ENCODE measurements at places on chromosomes 4 and X.

- peak; percentile 79 for DNase-seq
These were observed 78.4 kb downstream of the JAKMIP1 start for GRCh38 chr4:6121941-6122340.

DNA sequence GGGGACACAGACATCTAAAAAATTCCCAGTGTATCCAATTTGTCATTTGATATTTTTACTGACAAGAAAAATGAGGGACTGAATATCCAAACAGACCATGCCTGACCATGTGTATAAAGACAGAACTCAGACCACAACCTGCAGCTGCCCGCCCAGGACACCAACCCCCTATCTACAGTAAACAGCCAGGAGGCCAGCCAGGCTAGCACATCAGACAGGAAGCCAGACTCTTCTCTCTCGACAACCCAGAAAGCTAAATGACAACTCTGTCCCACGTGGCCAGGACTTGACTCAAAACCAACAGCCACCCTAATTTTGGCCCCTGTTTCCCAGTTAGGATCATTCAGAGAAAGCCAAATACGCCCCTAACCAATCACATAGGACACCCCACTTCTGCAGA lies 15.1 kb downstream of the AFAP1 start:
- DNase-seq: no peak

GRCh38 chr4:143358923-143359643 lies 22.4 kb downstream of the GAB1 start:
- DNase-seq: no peak

- DNase-seq: no peak
These were observed 17.5 kb downstream of the STAP1 start for GRCh38 chr4:67576059-67576466.

GRCh38 chr4:17055788-17056187 lies 157.3 kb upstream of the LDB2 start:
- no peak for DNase-seq

- DNase-seq: no peak
These were observed 230.7 kb downstream of the DCLK2 start for GRCh38 chr4:150308824-150309472.

DNA sequence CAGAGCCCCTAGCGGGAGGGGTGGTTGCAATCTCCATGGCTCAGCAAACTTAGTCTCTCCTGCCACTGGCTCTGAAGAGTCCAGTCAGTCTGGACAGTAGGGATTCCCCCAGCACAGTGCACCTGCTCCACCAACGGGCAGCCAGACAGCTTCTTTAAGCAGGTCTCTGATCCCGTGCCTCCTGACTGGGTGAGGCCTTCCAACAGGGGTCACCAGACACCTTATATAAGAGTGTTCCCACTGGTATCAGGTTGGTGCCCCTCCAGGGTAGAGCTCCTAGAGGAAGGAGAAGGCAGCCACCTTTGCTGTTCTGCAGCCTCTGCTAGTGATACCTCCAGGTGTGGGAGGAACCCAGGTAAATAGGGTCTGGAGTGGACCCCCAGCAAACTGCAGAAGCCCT lies 1393.4 kb downstream of the STIM2 start:
- DNase-seq: no peak

DNA sequence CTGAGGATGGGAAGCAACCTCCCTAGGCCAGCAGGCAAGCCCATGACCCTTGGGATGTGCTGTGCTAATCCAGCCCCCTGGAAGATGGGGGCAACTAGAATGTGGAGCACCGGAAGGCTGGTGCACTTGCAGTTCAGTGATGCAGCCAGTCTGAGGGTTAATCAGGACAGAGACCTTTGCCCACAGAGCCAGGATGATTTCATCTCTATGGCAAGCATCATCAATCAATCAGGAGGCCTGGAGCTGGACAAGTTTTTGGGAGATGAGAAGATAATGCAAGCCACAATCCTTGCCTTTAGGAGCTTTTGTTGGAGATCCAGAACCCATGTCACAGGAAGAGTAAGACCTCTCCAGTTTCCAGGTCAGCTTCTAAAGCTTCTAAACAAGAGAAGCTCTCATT lies 15.4 kb upstream of the MSN start:
- no peak for DNase-seq

GRCh38 chr4:74546057-74546456 lies 101.1 kb downstream of the AREG start:
- DNase-seq: no peak

- peak; percentile 90 for DNase-seq
These were observed 861 bp downstream of the SEC24D start for GRCh38 chr4:118834960-118835569.

GRCh38 chrX:123964156-123964834 lies 2.8 kb downstream of the STAG2 start:
- no peak for DNase-seq

GRCh38 chr4:153074486-153074885 lies 129.8 kb upstream of the TRIM2 start:
- no peak for DNase-seq
